ENCODE measurements at places on chromosomes 1 and 21.

GRCh38 chr1:227215863-227216510 is 102.3 kb downstream of the CDC42BPA start:
- DNase-seq, result no peak

DNA sequence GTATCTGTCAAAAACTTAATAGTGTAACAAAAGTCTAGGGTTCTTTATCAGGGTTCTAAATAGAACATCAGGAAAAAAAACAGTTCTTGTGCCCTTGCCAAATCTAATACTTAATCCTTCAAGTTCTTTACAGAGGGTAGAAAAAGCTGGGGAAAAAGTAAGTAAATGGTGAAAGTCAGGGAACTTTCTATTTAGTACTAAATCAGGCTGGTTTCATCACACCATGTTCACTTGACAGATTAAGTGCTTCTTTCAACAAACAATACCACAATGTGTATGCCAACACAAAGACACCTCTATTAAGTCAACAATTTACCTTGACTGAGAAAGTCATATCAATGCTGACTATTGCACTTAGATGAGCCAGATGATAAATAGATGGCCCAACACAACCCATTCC is 9.7 kb downstream of the DBT start:
- no peak for DNase-seq

DNA sequence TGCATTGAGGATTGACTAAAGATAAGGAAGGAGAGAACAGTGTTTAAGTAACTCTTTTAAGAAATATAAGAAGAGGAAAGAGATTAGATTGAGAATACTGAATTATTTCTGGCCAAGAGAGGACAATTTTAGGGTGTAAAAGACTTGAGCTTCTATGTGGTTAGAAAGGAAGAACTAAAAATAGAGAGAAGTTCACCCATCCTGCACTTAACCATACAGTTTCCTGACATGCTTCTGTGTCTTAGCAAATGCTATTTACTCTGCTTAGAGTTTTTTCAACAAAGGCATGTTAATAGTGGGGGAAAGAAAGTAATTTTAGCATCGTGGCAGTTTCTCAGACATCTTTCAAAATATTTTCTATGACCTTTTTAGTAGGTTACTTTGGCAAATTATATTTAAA is 122.8 kb upstream of the GPR52 start:
- no peak for DNase-seq

- DNase-seq, result no peak
Observed at GRCh38 chr1:185439727-185440415, 122.8 kb upstream of the IVNS1ABP start.

DNA sequence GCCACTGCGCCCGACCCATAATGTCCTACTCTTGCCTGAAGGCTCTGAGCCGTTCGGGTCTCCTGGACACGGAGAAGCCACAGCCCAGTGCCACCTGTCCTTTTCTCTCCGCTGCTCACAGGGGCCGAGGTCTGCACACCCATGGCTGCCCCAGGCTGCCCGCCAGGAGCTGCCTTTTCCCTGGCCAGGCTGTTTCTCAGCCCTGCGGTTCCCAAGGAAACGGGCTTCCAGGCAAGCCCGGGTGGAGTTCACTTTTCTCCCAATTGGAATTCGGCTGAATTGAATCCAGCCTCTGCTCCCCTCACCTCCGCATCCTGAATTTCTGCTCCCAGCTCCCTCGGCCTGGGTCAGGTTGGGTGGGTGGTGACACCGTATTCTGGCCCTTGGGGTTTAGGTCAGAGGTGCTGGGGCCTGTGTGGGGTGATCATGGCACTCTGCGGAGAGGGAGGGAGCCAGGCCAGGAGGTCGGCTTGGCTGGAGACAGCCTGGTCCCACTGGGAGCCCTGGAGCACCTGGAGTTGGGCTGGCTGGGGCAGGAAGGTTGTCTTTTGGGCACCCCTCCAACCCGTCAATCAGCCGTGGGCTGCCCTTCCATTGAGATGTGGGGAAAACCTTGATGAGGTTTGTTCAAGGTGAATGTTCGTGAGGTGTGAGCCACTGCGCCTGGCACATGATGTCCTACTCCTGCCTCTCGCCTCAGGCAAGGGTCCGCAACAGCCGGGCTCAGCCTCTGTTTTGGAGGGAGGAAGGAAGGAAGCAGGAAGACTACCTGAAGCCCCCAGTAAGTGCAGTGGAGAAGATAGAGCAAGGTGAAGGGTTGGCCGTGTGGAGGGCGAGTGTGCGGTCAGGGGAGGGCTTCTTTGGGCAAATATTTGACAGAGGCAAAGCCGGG is 25.1 kb downstream of the RRP1 start:
- no peak for DNase-seq

All from stimulated activated CD8-positive, alpha-beta memory T cell treated with anti-CD3 and anti-CD28 coated beads, Interleukin-15, amount 100 ng/mL, for 4 hours (primary cell).